ENCODE measurements at places on chromosomes 4 and X. TPM values are rescaled to one million over a fixed set of nuclear protein-coding genes. Genes with fewer than 3 reads are reported as not detected.

AFF1 gene
- 45.4 TPM for total RNA-seq

MBTPS2 gene
- 12.8 TPM for total RNA-seq

ETNPPL gene
- not detected for total RNA-seq

CYBB gene
- total RNA-seq = 0.25 TPM

AMOT gene
- 1.1 TPM for total RNA-seq

IBSP gene
- total RNA-seq = not detected

ANK2 gene
- 1.7 TPM for total RNA-seq

DNA sequence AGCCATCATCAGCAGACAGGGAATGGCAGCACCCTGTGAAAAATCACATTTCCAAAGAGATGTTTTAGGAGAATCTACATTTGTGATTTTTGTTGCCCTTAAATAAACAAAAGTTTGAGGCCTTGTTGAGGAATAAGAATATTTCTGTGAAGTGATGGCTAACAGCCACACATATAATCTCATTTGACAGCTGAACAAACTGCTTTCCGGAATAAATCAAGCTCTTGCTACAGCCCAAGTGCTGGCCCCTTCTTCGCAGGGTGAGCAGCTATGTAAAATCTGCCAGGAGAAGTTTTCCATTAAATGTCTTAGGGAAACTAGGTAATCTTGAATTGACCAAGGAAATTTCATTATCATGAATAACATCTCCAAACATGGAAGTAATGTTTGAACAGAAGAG lies 106.4 kb upstream of the GPM6B start:
- no peak for DNase-seq

DNA sequence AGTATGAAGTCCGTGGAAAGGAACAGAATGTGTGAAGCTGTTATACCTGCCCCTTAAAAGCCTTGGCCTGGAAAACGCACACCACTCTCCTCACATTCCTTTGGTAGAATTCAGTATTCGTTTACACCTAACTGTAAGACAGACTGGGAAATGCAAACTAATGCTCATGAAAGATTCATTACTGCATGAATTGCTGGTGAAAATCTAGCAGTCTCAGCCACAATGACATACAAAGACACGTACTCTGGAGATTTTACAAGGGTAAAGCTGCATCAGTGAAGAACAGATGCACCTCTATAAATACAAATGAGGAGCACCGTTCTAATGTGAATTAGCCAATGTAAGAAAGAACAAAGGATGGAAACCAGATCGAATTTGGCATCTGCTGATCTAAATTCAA lies 2051.3 kb downstream of the PCDH7 start:
- DNase-seq = no peak

DNA sequence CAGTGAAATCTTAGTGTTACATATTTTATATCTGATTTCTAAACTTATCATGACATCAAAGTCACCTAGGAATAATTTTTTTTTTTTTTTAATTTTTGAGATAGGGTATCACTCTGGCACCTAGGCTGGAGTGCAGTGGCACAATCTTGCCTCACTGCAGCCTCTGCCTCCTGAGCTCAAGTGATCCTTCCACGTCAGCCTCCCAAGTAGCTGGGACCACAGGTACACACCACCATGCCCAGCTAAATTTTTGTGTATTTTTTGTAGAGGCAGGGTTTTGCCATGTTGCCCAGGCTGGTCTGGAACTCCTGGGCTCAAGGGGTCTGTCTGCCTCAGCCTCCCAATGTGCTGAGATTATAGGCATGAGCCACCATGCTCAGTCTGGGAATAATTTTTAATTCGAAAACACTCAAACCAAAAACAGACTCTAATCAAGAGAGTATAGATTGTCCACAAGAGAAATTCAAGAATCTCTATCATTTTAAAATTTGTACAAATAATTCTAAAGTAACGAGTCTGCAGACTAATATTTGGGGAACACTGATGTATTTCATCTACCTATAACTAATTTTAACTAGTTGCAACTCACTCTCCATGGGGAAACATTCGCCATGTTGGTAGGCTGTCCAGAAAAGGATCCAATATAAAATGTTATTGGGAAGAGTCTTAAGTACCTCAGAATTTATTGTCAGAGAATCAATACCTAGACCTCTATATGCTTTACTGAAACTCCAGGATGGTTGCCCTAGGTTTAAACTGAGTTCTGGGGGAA lies 3.4 kb downstream of the SLC7A11 start:
- no peak for DNase-seq

GRCh38 chr4:118586357-118586790 lies 98.8 kb upstream of the METTL14 start:
- DNase-seq = no peak

DNA sequence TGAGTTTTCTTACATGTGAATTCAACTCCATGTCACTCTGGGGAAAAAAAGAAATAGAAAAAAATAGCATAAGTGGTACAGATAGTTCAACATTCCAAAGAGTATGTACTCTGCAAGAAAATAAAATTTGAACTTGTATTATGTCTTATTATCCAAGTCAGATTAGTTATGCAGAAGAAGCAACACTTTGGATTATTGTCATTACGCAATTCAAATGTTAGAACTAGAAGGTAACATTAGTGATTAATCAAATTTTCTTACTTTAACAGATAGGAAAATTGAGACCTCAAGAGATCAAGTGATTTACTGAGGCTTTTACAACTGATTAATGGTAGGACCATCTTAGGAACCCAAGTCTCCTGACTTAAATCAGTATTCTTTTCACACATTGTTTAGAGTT lies 159.1 kb downstream of the STIM2 start:
- no peak for DNase-seq

DNA sequence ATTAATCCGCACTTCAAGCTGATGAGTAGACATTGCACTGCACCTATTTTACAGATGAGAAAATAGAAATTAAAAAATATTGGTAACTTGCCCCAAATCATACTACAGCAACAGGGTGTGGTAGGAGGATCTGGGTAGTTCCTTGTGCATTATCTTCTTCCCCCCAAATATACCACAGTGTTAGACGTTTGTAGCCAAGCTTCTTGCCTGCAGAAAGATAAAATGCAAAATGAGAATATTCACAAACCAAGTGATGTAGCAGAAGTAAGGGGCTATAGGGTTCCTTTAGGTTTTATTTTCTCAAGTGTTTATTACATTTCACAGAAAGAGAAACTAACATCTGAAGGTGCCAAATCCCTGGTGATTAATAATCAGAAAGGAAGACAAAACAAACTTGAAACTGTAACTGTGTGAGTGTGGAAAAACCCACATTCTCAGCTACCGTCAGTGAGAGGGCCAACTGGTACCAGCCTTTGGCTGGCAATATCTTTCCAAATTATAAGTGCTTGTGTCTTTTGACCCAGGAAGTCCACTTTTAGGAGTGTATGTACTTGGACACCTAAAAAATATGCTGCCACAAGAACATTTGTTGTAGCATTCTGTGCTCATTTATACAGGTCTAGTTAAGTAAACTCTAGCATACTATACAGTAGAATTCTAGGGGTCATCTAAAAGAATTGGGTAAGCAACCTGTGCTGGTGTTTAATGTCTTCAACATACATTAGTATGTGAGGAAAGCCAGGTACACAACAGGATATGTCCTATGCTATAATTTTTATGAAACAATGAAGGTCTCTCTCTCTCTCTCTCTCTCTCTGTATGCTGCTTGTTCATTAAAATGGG lies 6.7 kb upstream of the CD38 start:
- DNase-seq = peak; percentile 49

- DNase-seq = no peak
These were observed 81.1 kb downstream of the CLCN5 start for GRCh38 chrX:50003467-50003866.

DNA sequence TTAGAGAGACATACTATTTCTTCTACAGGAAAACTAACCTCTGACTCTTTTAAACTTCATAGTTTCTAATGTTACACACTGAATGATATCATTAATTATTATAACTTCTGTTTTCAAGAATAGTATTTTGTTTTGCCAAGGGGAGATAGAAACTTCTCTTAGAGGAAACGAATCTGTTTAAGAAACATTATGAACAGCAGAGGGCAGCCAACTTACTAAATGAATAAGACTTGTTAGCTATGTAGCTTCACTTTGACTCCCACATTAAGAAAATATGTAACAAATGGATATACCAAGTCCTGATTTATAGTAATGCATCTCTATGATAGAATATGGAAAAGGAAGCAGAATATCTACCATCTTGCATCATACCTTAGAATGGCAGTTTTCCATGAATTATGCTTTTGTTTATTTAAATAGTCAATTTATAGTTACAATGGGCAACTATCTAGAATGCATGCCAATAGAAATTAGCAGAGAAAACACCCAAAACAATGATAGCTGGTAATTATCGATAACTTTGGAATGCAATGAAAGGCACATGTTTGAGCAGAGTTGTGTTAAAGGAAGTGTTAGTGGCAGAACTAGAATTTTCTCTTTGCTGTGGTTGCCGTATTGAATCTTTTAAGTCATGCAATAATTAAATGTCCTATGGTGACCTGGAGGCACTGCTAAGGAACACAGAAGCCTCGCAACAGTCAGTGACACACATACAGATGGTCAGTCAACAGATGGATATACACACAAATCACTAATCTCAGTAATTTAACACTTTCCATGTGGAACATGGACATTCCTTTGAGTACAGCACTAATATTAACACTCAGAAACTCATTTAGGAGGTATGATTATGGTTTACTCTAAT lies 105.7 kb upstream of the PDLIM3 start:
- no peak for DNase-seq

DNA sequence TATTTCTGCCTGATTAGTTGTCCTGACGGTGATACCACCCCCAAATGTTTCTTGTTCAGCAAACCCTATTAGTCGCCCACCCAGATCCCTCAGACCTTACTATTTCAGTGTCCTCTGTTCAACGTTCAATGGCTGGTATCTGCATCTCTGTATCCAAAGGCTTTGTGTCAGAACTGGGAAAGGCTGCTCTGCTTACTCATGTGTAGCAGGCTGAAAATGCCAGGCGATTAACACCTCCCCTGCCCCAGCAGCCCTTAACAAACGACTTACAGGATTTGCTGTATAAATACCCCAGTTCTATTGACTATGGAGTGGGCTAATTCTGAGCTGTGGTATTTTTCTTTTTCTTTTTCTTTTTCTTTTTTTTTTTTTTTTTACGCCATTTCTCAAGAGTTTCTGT lies 415.0 kb downstream of the ZNF674 start:
- DNase-seq = no peak

DNA sequence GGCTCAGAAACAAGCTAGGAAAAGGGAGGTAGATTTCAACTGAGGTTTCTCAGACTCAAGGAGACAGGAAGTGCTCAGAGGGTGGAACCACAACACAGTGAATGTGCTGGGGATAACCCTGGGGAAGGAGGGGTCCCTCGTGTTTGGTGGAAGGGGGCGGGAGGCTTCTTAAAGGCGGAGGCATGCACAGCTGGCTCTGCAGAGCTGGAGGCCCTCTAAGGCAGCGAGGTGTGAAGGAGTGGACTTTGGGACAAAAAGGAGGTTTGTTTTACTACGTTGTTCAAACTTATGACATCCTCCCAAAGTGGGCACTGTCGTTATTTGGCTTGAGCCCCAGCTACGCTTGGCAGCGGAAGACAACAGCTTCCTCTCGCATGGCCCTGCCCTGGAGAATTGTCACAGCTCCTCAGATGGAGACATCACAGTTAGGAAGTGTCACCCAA lies 21.7 kb upstream of the MTM1 start:
- peak; percentile 54 for DNase-seq

- no peak for DNase-seq
These were observed 40.8 kb downstream of the ARSD start for GRCh38 chrX:2888309-2888708.

DNA sequence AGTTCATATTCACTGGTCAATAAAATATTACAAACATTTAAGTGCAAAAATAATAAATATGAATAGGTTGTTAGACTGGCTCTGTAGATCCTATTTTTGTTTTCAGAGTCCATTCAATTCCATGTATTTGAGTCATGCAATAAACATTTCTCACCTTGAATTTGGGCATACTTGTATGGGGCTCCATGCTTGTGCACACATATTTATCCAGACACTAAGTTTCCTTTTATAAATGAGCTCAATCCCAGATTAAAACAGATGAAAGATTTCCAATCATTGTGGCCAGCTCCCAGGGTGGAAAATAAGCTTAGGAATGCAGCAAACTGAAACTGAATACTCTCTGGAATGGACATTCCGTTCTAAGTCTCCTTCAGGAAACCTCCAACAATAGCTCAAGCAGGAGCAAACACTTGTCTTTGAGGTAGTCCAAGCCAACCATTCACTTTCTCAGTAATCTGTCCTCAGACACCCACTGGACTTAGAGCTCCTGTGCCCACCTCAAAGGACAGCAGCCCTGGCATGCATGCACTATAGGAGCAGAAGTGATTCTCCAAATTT lies 16.4 kb downstream of the DMD start:
- no peak for DNase-seq

- no peak for DNase-seq
These were observed 296.2 kb upstream of the FAT1 start for GRCh38 chr4:187019896-187020295.

GRCh38 chrX:42759881-42760280 lies 18.1 kb downstream of the PPP1R2C start:
- DNase-seq = no peak

GRCh38 chr4:5758741-5759140 lies 47.7 kb downstream of the EVC start:
- peak; percentile 85 for DNase-seq

GRCh38 chr4:36278789-36279188 lies 2.6 kb upstream of the DTHD1 start:
- peak; percentile 38 for DNase-seq

GRCh38 chr4:95212692-95213091 lies 336.1 kb downstream of the UNC5C start:
- no peak for DNase-seq

GRCh38 chrX:132749406-132749805 lies 209.0 kb downstream of the HS6ST2 start:
- no peak for DNase-seq

DNA sequence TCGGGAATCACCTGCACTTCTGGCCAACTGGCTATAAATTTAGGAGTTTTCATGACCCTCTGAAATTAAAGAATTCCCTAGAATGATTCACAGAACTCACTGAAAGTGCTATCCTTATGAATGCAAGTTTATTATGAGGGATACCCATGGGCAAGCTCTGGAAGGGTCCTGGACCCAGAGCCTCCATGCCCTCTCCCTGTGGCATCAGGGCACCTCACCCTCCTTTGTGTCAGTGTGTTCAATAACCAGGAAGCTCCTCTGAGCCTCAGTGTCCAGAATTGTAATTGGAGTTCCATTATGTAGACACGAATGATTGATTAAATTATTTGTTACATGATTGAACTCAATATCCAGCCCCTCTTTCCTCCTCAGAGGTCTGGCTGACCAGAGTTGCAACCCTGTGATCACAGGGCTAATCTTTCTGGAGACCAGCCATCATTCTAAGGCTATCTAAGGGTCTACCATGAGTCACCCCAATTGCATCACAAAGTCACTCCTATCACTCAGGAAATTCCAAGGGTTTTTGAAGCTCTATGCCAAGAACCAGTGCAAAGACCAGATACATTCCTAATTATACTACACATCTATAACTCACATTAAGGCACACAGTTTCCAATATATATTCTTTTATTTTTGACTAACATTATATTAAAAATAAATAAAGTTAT lies 8.9 kb downstream of the ANXA3 start:
- DNase-seq = no peak

DNA sequence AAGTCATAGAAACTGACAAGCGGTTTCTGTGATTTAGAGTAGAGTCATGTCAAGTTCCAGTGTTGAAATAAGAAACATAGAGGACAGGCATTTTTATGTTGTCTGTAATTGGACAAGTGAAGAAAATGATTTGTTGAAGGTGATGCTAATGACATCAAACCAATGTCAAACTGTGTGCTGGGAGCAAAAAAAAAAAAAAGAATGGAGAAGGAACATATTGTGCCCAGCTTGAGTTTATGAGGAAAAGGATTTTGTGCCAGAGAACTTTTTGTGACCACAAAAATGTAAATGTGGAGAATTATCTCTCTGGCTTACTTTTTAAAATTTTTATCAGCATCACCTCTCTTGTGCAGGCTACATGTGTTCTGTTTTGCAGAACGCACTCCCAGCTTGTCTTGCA lies 495.7 kb downstream of the RAPGEF2 start:
- DNase-seq = no peak

Data from activated CD8-positive, alpha-beta T cell treated with anti-CD3 and anti-CD28 coated beads for 36 hours (primary cell).